A549 (cell line): ENCODE measurements at places on chromosomes 2 and 18.

- no peak for DNase-seq
Observed at GRCh38 chr2:58640042-58640441, 398.9 kb upstream of the FANCL start.

- no peak for DNase-seq
Observed at GRCh38 chr2:11534746-11535484, 1.1 kb downstream of the GREB1 start.

DNA sequence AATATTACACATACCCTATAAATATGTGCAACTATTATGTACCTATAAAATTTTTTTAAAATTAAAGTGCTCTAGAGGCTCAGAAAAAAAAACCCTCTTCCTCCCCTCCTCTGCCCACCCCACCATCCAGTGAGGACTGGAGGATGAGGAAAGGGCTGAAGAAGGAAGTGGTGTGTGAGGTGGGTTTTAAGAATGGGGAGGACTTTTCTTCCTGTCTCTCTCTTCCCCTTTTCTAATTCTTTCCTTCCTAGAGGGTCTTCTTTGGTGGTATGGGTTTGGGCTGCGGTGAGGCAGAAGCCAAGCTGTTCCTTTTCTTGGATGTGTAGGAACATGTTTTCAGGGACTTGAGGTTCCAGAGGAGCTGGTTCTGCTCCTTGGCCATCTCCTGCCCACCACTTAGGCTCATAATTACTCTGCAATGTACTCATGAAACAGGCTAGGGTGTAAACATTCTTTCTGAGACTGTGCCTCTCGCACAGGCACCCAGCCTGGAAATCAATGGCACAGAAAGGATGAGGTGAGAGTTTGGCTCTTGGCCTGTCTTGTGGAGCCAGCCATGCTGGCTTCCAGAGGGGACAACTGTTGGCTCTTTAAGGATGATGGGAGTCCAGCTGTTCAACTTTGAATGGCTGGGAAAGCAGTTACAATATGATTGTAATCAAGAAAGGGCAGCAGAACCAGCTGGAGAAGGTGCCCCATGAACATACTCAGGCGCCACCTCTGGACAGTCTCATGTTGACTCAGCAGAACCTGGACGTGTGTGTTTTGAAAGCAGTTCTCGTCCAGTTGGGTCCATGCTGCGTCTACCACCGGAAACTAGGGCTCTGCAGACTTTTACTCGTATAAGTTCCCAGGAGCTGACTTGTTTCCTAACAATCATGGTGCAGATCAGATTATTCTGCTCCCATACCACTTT lies 38.3 kb downstream of the IL1RL2 start:
- DNase-seq, result peak; percentile 16

- DNase-seq, result peak; percentile 15
Observed at GRCh38 chr2:117785740-117786139, 28.8 kb upstream of the DDX18 start.

DNA sequence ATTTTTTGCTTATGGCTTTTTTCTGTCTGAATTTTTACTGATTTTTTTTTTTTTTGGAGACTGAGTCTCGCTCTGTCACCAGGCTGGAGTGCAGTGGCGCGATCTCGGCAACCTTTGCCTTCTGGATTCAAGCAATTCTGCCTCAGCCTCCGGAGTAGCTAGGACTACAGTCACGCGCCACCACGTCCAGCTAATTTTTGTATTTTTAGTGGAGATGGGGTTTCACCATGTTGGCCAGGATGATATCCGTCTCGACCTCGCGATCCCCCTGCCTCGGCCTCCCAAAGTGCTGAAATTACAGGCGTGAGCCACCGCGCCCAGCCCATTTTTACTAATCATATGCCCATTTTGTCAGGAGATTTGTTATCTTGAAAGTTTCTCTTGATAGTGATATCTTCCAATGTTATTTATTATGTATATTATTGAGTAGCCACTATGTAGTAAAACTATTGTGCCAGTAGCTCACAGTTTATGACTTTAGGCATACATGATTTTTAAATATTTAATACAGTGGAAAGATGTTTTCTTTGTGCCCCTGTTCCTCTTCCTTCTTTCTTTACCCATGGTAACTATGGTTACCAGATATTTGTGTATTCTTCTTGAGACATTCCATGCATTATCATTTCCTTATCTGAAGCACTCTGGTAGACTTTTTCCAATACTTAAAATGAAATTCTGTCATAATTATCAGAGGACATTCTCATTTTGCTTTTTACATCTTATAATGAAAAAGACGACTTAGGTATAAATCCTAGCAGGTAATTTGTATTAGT lies 2.1 kb downstream of the HAT1 start:
- peak; percentile 21 for DNase-seq

DNA sequence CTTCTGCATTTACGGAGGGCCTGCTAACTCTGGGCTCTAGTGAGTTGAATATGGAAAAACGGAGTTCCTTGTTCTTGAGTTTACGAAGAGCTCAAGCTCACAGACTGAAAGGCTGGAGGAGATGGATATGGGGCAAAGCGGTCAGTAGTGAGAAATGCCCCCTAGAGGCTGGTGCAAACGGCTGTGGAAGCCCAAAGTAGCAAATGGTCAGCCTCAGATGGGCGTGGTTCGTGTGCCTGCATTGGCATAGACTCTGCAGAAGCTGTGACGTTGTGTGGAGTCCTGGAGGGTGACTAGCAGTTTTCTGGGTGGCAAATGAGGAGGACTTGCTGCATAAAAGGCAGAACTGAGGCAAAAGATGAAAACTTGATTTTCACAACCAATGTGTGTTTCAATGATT lies 93.6 kb upstream of the TWIST2 start:
- DNase-seq, result no peak

GRCh38 chr2:55916473-55917049 lies 7.0 kb downstream of the EFEMP1 start:
- DNase-seq, result no peak

DNA sequence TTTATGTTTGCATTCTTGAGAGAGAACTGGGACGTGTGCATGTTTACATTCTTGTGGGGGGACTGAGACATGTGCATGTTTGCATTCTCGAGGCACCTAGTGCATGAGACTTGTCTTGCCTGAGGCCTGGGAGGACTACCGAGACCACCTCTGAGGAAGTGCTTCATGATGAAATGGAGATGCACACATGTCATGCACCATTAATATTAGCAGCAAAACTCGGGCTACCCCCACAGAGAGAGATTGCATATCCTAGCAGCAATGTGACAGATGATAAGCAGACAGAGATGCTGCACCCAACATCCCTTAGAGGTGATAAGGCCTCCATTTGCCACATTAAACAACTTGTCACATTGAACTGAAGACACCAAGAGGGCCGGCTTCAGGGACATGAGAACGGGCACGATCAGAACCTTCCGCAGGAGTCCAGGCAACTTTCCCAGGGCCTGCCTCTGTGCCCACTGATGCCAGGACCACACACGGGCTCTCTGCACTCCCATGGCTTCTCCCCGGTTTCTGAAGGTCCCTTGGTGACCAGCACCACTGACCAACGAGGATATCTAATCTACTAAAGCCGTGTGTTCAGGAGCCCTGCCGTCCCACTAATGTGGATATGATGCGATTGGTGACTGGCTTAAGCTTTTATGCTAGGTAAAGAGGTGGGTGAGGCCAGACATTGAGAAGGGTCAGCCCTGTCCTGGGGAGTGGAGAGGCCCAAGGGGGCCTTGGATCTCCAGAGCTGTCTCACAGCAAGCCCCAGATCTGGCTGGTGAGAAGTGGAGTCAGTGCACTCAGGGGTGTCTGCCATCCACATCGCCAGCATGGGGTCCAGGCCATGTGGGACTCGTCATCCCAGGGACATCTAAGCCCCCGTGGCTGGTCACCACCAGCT lies 208.3 kb downstream of the NDUFA10 start:
- no peak for DNase-seq

GRCh38 chr2:42547014-42547413 lies 21.4 kb upstream of the MTA3 start:
- no peak for DNase-seq

DNA sequence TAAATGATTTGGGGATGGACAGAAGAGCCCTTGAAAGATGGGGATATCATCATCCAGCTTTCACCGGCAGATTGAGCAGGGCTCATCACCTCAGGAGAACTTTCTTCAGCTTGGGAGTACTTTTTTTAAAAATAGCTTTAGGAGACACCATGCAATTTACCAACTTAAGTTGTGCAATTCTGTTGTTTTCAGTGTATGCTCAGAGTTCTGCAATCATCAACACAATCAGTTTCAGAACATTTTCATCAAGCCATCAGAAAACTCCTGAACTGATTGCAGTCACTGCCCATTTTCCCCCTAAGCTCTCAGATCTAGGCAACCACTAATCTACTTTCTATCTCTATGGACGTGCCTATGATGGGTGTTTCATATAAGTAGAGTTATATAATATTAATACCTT lies 117.7 kb downstream of the CRIM1 start:
- no peak for DNase-seq

GRCh38 chr2:221134718-221135117 lies 437.4 kb downstream of the EPHA4 start:
- no peak for DNase-seq

- DNase-seq, result no peak
Observed at GRCh38 chr2:149464396-149464795, 123.2 kb downstream of the MMADHC start.

GRCh38 chr18:43965691-43966090 lies 688.4 kb upstream of the SYT4 start:
- no peak for DNase-seq

DNA sequence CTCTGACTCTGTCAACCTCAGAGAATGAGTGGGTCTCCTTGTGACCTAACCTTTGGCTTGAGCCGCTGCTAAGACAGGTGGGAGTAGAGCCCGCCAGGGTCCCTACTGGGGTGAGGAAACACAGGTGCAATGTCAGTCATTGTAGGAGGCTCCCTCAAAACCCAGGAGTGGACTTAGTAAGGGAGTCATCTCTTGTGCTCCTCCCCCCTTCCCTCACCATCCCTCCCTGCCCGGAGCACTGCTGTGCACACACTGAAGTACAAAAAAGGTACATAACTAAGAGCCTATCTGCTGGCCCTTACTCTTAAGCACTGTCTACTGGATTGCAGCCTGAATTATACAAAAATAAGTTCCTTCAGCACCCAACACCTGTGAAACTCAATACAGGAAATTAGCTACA lies 77.2 kb downstream of the MYO3B start:
- no peak for DNase-seq

- DNase-seq, result peak; percentile 12
Observed at GRCh38 chr2:168246072-168246482, 1.3 kb downstream of the STK39 start.

DNA sequence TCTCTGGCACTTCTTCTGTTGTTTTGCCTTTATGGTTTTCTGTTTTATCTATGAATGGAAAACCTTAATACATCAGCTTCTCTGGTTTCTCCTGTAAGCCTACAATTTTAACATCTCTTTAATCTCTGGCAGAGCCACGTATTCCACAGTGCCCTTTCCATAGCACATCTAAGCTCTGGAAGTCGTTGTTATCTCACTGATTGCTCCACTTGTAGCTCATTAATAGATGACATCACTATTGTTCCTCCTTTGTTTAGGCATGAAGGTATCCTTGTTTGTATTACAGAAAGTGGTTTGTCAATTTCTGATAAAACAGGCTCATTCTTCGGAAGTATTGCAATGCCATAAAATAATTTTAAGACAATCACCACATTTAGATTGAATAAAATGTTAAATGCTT lies 185.2 kb downstream of the ZNF804A start:
- no peak for DNase-seq

- no peak for DNase-seq
Observed at GRCh38 chr2:182619276-182619675, 96.8 kb upstream of the DNAJC10 start.

DNA sequence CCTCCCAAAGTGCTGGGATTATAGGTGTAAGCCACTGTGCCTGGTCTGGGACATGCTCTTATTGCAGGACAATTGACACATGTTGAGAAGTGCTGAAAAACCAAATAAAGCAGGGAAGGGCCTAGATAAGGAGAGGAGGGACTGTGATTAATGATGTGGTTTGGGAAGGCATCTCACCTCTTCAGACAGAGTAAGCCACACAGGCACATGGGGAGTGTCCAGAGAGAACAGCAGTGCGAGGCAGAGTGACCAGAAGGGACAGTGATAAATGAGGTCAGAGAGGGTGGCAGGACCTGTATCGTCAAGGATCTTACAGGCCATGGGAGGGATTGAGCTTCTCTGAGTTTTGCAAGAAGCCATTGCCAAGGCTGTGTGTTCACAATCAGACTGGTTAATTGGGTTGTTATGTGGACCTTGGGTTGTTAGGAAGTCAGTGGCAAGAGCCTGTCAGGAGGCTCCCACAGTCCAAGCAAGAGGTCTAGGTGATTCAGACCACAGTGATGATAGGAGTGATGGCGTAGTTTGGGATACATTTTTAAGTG lies 58.5 kb downstream of the EIF5B start:
- no peak for DNase-seq

- peak; percentile 95 for DNase-seq
Observed at GRCh38 chr2:192194866-192195547, at the start of gene TMEFF2. TMEFF2 (minus strand) TSS chr2:192194933; CDS start chr2:192194524, 409 bp downstream.

DNA sequence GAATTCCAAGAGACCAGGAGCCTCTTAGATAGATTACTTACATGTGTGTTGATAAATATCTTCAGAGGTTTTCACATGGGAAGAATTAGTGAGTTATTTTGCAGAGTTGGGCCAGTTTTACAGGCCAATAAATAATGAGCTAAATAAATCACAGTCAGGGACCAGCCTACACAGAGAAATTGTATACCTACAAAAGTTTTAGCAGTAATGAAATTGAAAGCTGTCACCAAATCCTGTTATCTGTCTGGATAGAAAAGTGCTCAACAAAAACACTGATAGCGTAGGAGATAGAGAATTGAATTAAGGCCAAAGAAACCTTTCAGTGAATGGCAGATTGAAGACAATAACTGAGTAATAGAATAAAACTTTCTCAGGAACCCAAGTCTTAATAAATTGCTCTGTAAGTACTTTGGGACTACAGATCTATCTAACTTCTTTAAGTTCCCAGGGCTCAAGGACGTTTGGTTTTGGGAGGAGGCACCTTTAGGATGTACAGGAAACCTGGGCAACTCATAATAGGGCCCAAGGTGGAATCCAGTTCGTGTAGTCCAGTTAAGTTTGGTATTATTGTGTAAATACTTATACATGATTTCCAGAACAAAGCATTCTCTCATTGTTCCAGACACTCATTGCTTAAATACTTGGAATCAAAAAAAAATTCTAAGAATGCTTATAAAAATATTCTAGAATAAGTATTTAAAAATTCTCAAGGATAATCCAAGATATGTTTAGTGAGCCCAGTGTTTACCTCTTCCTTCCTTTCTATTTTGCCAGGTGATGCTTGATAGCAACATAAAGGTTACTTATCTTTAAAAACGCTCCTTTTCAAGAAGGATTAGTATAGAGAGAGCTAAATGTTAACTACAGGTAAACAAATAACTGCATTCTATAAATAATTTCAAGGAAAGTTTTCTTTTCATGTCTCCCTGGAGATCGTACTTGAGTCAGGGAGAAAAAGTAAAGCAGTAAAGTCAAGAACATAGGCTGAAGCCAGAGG lies 134.5 kb downstream of the NCKAP5 start:
- DNase-seq, result no peak

DNA sequence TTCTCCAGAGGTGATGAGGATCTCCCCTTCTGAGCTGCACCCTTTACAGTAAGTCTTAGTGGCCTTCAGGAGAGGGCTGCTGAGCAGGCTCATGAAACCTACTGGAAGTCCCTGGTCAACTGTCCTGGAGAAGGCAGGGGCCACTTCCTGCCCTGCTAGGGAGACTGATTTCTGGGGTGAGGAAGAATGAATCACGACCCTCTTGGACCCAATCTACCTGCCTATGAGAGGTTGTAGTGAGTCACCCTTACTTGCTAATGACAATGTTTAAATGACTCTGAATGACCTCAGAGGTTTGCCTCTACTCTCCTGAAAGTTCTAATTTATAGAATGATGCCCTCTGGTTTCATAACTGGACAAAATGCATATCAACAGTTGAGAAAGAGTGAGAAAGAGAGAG lies 79.4 kb upstream of the FAM136A start:
- DNase-seq, result no peak
